ENCODE measurements at places on chromosomes 1 and 21.
A peak's percentile ranks its signal among the peaks of the same experiment; 100 is the strongest.

DNA sequence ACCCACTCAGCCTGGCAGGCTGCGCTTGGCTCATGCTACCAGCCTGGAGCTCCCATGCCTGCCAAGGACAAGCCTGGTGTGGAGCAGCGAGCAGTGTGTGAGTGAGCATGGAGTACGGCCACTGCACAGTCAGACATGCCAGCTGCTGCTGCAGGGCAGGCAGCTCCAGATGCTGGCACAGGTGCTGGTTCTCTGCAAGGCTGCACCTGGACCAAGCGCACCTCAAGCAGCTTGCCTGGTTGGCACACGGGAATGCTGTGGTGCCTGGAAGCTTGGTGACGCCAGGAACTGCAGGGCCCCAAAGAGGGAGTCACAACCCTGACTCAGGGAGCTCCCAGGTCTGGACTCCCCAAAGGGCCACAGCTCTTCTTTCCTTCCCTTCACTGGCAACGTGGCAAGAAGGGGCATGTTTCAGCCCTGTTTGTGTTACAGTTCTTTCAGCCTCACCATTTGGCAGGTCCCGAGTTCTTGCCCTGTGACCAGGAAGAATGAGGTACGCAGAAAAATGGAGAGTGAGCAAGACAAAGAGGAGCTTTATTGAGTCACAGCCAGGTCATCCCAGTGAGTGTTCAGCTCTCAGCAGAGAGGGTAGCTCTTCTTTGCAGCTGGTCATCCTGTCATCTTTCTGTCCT is 26.1 kb downstream of the ACOT7 start:
- no peak for DNase-seq

GRCh38 chr1:107474877-107475612 is 334.2 kb downstream of the NTNG1 start:
- DNase-seq = no peak

DNA sequence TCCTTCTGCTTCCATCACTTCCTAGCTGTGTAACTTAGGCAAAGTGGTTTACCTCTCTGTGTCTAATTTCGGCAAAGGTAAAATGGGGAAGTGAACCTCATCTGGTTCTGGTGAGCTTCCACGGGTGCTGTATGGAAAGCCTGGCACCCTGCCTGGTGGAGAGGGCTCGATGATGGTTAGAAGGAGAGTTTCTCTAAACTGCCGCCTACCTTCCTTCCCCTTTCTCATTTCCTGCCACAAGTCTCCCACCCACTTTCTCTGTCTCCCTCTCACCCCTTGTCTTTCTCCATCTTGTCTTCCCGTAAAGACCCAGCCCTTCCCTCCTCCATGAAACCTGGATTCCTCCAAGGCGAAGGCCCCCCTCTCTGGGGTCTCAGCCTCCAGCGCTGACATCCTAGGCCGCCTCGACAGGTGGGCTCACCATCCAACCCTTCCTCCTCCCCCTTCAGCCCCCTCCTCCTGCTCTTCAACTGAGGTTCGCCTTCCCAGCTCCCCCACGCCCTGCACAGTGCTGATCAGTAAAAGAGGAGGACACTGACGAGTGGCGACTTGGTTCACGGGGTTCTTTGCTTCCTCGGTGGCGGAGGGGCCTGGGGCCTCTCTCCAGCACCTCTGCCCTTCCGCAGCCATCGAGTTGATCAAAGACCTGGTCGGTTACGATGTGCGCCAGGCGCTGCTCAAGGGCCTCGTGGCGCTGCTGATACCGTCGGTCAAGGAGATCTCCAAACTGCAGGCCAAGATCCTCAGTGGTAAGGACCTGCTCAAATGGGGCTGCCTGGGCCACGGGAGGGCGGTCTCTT is 7.3 kb downstream of the RNU5D-1 start:
- DNase-seq = no peak

DNA sequence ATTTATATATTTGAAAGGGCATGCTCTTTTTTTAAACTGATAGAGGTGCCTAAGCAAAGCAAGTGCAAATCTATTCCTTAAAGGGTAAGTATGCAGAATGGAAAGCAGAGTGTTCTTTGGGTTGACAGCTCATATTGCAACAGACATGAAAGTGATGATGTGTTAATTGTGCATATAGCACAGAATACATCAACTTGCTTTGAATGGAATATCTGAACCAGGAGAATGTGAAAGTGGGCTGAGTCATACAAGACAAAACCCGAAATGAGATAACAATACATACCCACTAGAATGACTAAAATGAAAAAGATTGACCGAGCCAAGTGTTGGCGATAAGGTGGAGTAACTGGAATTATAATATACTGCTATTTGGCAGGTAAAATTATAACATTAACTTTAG is 4.3 kb downstream of the CR1 start:
- DNase-seq = no peak

DNA sequence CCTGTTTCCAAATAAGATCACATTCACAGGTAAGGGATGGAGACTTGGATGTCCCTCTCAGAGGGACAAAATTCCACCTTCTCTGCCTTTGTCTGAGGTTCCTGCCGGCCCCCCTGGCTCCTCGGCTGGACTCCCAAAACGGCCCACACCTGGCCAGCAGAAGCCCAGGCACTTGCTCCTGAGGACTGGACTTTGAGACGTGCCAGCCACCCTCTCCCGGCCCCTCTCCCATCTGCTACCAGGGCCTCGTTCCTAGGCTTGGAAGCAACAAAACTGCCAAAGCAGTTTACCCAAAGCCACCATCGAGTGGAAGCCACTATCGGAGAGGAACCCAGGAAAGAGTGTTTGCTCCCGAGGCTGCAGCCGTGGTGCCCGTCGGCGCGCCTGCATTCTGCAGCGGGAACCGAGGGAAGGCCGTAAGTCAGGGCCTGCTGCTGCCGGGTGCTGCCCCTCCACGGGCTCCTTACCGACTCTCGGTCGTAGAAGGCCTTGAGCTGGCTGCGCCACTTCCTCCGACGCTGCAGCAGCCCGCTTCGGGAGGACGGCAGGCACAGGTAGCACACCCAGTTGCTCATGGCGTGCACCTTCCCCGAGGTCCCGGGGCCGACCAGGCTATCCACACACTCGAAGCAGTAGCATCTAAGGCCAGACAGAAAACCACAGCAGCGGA is 3.5 kb downstream of the DNMT3L start:
- no peak for DNase-seq

DNA sequence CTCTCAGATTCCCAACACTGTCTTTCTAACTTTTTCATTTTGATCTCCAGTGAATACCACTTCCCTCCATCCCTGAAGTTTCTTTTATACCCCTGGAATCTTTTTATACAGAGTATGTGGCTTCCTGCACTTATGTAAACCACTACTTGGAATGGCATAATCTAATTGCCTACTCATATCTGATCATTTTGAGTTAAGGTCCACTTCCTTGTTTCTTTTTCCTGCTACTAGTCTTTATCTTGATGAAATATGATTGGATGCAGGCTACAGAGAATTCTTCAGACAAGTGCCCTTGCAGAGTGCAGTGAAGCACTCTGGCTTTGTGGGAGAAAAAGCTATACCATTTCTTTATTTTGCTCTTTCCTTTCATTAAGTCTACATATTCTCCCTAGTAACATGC is 325.3 kb upstream of the ADAMTS5 start:
- DNase-seq = no peak

- peak; percentile 83 for DNase-seq
Observed at GRCh38 chr1:160400223-160400645, at the start of gene VANGL2. VANGL2 (plus strand) TSS chr1:160400564; CDS start chr1:160415838, 15,274 bp downstream.

- DNase-seq = no peak
Observed at GRCh38 chr1:54356680-54357147, 49.5 kb downstream of the SSBP3 start.

GRCh38 chr1:1299686-1300351 is 7.9 kb downstream of the ACAP3 start:
- no peak for DNase-seq

DNA sequence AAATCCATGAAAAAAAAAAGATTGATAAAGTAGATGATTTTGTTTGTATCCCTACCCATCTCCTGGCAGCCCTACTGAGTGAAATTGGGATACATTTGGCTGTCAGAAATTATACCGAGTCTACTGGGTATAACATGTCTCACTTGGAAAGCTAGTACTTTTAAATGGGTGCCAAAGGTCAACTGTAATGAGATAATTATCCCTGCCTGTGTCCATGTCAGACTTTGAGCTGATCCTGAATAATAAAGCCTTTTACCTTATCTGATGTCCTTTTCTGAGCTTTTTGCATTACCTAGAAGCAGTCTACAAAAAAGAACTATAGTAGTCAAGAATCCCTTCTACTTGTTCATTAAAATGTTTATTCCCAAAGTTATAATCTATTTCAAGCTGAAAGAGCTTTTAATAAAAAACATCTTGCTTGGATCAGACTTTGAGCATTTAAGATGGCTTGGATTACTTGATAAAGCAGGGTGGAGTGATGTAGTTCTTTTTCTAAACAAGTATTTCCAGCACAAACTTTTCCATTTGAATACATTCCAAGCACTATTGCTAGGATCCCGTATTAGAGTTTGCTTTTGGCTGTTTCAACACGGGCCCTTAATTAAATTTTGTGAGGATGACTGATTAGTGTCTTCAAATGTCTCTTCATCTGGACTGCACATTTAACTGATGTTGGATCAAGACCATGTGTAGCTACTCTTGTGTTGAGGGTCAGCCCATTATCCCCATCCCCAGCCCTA is 69.2 kb downstream of the DTL start:
- DNase-seq = peak; percentile 75

DNA sequence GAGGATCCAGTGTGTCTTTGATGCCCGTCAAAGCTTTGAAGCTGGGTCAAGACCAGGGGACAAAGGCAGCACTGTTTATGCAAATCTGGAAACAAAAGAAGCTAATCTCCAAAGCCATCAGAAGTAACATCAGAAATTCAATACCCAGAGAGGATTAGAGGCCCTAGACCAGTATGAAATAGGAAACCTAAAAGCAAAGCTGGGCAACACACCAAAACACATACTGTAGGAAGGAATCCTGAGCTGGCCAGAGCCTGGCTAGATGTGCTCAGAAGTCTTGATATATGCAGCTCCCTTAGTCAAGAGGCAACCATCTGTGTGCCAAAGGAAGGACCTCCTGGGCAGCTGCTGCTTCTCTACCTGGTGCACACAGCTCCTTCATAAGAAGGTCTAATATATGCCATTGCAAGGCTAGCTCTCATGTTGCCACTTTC is 12.3 kb downstream of the COLGALT2 start:
- DNase-seq = peak; percentile 3
